ENCODE measurements at places on chromosomes 6 and 20.
A peak's percentile ranks its signal among the peaks of the same experiment; 100 is the strongest.

GRCh38 chr6:165236326-165236725, 73.1 kb downstream of the C6orf118 start:
- no peak for DNase-seq

DNA sequence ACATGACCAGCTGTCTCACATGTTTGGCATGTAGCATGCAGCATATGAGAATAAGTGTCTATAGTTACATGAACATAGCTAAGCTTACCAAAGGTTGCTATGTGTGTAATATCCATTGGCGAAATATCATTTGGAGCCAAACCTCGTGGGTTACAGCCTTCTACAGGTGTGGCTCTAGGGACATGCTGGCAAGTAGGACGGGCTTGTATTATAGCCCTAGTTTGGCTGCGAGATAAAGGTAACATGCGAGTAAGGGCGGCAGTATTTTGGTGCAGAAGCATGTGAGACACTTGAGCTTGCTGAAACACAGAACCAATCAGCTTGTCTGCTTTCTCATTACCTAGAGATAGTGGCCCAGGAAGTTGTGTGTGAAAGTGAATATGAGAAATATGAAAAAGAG, 6.5 kb upstream of the ABHD12 start:
- no peak for DNase-seq

- DNase-seq, result peak; percentile 40
Measured at GRCh38 chr6:149964308-149965193, 808 bp downstream of the ULBP1 start.

GRCh38 chr20:40571639-40572038, 117.4 kb downstream of the MAFB start:
- DNase-seq, result no peak

DNA sequence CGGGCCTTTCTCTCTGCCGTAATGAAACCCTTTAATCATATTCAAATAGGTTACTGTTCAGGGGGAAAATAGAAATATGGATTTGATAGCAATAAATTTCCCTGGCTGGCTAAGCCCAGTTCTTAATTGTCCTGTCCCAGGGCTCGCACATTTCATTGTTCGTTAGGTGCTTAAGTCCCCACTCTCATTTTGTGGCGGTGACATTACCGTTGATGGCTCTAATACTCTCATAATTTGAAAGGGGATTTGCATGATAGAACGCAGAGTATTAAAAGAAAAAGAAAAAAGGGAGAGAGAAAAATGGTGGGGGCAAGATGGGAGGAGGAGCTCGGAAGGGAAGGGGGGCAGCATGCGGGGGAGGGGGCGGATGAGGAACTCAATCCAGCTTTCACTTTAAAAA, 79.1 kb upstream of the FOXP4 start:
- DNase-seq, result no peak

GRCh38 chr6:165456286-165456685, 146.9 kb upstream of the C6orf118 start:
- DNase-seq, result peak; percentile 4

DNA sequence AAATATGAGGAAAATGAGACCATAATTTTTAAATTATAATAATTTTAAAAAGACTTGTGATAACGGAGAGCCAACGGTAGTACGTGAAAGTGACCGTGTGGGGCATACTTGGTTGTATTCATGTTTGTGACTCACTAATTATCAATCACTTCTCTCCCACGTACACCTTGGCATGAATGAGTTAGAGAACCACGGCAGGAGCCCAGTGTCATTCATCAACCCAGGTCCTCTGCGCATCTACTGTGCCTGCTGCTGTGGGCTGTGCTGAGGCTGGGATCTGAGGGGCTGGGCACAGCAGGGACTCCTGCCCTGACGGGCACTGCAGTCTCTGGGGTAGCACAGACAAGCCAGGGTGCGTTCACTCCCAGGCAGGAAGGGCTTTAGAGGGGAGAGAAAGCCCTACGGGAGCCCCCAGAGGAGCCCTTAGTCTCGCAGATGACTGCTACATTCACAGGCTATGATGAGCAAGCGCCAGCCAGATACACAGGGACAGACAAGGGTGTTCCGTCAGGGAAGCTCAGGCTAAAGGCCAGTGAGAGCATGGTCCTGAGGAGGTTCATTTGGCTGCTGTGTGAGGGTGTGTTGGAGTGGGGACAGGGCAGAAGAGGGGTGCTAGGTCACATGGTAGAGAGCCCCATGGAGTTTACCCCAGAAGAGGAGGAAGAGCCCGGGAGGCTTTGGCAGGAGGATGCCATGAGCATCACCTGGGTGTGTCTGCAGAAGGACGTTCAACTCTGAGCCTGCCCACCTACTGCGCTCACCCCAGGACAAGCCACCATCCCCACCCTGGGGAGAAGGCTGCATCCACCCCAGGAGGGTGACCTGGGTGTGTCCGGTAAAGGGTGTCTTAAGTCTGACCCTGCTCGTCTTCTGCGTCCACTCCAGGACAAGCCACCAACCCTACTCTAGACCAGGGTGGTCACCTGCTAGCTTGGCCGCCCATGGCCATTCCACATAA, 8.2 kb upstream of the RPS6KA2 start:
- no peak for DNase-seq

GRCh38 chr6:64874776-64875175, 832.2 kb downstream of the EYS start:
- no peak for DNase-seq

GRCh38 chr6:21383450-21384085, 210.0 kb upstream of the SOX4 start:
- DNase-seq, result no peak

DNA sequence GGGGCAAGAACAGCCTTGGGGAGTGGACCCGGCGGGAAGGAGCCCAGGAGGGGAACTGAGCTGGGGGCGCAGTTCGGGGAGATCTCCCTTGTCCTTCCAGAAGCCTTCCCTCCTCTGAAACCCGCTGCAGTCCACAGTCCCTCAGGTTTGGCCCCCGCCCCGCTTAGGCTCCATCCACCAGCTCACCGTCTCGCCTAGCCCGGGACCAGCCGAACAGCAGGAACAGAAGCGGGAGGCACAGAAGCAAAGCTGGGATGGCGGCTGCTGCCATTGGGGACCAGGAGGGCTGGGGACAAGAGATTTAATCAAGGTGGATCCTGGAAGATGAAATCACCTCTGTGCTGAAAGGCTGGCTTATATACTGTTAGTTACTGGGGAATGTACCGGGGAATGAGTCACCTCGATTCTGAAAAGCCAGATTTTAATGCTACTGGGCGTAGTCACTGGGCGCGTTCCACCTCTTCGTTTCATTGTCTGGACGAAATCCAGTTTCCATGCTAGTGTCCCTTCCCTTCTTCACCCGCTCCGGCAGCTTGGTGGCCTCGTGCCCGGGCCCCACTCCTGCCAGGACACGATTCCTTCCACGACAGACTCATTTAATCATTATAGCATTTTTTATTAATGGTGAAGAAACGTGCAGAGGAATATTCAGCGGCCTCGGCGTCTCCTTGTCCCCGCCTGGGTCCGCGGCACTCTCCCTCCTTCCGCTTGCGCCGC, at the start of gene RAET1L:
Gene RAET1L, minus strand, starts transcription at position 332 of the 717 bp plus-strand sequence. Its CDS starts 61 bp downstream, at position 271.
- DNase-seq, result peak; percentile 7

DNA sequence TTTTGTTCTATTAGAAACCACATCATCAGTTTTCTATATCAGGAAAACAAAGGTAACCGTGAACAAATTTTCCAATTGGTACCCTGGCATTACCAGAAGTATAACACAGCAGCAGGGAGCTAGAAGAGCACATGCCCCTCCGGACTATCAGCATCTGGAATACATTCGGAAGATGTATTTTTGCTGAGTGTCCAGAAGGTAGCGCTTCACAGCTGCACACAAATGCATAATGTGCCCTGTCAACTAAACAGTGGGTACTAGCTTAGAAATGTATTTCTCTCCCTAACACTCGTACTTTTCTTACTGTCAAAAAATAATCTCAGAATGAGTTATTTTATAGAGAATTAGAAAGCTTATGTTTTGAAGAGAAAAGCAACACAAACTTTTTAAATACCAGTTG, 77.6 kb downstream of the HUS1B start:
- DNase-seq, result no peak

- no peak for DNase-seq
Measured at GRCh38 chr6:147005499-147005898, 198.7 kb upstream of the STXBP5 start.
